ENCODE measurements at places on chromosomes 3 and 15.

DNA sequence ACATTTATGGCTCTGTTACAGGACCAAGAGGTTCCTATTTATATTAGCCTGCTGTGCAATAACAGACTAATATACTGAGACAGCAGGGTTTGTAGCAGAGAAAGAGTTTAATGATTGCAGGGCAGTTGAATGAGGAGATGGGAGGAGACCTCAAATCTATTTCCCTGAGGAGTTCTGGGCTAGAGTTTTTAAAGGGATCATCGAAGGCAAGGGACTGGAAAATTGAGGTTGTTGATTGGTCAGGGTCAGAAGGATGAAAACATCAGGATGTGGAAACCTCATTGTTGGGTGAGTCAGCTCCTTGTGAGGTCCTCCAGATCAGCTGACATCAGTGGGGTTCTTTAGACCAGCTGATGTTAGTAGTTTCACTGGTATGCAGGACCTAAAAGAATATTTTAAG is 60.6 kb upstream of the GOLGA8B start:
- no peak for DNase-seq

- no peak for DNase-seq
Measured at GRCh38 chr15:52448011-52448890, 80.4 kb downstream of the MYO5A start.

DNA sequence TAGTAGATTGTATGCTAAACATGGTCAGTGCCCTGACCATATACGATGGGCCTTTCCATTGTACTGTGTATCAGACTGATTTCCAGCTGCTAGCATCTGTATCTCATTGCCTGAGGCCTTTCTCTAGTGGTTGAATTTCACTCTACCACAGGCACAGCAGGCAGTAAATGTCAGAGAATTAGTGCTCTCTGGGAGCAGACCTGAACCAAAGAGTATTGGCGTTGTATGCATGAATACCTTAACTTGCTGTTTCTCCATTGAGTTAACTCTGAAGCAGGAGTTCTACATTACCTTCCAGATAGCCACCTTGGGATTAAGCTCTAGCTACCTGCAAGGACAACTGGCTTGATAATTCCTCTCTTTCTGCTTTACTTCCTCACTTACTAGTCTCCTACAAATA is 439.2 kb upstream of the EPHA3 start:
- DNase-seq: no peak

DNA sequence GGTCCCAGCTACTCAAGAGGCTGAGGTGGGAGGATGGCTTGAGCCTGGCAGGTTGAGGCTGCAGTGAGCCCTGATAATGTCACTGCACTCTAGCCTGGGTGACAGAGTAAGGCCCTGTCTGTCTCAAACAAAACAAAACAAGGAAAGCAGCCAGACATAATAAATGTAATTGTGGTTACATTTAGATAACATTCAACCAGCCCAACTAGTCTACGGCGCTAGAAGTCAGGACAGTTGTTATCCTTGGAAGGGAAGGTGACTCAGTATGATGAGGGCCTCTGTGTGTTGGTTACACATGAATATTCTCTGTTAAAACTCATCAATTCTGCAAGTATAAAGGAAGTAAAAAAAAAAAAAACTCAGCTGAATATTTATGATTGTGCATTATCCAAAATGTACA is 27.0 kb upstream of the CSPG5 start:
- DNase-seq: no peak

GRCh38 chr15:67783303-67783702 is 42.0 kb upstream of the SKOR1 start:
- peak; percentile 18 for DNase-seq

DNA sequence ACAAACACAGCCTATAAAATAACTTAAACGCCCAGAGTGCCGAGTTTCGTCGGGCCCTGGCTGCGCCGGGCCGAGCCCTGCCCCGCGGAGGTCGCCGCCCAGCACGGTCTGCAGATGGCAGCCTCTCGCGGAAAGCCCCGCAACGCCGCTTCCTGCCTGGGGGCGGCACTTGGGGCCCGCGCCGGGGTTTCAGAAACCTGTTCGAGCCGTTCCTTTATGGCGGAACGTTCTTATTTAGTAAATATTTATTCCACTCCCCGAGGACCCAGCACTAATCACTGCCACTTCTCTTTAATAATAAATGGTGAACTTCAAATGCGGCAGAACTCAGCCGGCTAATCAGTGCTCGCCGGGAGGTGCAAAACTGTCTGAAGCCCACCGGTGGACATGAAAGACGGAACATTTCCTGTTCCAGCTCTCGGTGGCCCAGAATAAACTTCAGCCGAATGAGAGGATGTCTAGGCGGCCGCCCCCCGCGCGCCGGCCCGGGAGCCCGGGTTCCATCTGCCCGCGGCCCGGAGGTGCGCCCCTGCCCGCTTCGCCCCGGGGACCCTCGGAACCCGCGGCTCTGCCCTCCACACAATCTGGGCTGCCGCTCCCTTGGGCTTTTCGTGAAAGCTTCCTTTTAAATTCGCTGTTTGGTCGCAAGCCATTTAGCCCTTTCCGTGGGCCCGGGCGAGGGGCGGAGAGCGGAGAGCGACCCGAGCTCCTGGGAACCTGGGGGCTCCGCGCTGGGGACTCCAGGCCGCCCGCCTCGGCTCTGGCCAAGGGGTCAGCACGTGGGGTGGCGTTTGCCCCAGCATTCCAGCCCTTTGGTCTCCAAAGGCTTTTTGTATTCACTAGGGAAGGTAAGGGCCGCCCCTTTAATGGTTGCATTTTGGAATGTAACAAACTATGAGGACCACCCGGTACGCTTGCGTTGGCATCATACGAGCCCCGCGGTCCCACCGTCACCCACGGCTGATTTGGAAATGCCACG is 110.8 kb upstream of the ATP11B start:
- peak; percentile 33 for DNase-seq

- DNase-seq: no peak
Measured at GRCh38 chr3:131491775-131492174, 11.0 kb downstream of the MRPL3 start.

GRCh38 chr3:114686621-114687020 is 392.8 kb downstream of the TIGIT start:
- DNase-seq: no peak

GRCh38 chr3:117427081-117427480 is 717.5 kb downstream of the TUSC7 start:
- DNase-seq: no peak

DNA sequence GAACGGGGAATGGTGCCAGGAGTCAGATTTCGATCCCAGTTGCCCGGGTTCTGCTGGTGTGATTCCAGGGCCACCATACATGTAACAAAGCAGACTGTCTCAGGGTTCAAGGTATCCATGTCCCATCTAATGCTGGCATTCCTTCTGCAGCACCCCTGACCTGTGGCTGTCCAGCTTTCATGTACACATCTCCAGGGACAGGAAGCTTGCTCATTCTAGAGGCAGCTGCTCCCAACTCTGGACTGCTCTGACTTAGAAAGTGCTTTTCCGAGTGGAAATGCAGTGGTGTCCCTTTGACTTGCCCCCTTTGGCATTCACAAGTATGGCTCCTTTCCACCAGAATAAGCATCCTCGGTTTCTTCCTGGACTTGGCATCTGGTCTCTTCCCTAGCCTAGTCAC is 30.9 kb downstream of the PML start:
- no peak for DNase-seq

GRCh38 chr3:54131026-54131605 is 8.8 kb downstream of the CACNA2D3 start:
- no peak for DNase-seq

- DNase-seq: no peak
Measured at GRCh38 chr3:50251220-50251619, 15.2 kb downstream of the GNAI2 start.

DNA sequence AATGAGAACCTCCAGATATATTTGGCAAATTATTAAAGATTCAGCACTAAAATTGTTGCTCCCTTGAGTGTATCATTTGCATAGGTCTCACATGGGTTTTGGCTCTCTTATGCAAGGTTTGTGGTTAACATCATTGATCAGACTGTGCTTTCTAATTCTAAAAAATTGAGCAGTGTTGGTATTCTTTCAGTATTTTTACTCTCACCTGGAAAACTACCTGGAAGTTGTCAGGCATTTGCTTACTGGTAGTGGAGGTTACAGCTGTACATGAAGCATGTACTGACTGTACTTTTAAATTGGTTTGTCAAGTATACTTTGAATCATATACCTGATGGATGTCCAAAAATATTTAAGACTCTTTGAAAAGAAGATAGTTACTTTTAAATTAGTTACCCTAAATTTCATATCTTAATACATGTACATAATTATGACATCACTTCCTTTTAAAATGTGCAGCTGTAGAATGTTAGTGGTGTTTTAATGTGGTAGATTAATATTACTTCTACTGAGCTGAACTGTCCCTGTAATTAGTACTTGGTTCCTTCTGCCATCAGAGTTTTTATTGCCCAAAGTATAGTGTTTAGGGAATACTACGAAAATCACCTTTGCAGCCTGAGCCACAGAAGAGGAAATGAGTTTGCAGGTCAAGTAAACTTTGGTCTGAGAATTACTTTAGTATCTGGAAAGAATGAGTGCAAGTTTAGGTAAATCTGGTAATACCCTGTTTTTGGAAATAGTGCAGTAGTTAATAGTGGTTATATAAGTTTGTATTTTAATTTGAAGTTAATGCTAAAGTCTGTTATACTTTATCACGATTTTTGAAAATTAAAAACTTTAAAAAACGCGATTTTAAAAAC is 2.8 kb downstream of the CHD2 start:
- DNase-seq: no peak

- DNase-seq: no peak
Measured at GRCh38 chr3:107216711-107217110, 160.5 kb upstream of the CCDC54 start.

DNA sequence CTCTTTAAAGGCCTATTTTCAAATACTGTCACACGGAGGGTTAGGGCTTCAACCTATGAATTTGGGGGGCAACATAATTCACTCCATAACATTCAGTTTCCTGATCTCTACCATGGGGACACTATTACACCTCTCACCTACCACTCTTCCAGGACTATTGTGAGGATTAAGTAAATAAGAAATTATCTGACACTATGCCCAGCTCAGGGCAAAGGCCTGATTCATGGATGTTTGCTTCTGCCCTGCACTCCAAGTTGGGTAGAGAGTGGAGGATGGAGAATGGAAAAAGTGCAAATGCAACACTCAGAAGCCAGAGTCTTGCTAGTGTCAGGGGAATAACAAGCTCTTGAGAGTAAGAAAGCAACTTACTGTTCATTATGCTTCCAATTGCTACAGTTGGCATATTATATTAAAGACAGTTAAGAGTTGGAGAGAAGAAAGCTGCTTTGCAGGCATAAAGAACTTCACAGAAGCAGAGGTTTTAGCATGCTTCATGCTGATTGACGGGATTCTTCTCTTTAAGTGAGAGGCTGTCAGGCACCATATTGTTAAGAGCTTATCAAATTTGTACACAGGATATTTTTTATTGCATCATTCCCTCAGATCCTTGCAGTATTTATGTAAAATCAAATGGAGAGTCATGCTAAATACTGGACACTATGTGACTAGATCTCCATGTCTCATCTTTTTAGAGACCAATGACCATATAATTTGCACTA is 375.3 kb downstream of the VPS13C start:
- DNase-seq: no peak

GRCh38 chr3:157136647-157137387 is 23.1 kb downstream of the CCNL1 start:
- DNase-seq: no peak

DNA sequence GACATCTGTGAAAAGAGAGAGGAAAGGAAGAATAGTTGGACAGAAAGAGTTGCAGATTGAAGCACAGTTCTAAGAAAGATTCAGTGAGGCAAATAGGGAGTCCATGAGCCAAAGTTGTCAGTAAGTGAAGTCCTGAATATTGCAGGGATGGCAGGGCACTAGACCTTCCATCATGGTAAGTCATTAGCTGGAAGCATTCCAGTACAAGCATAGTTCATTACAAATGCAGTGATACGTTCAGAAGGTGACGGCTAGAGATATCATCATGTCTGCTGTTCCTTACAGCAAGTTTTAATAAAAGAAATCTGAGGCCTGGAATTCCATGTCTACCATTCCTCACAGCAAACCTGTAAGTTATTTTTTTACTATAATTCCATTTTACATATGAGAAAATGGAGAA is 720.1 kb downstream of the GBE1 start:
- DNase-seq: no peak

DNA sequence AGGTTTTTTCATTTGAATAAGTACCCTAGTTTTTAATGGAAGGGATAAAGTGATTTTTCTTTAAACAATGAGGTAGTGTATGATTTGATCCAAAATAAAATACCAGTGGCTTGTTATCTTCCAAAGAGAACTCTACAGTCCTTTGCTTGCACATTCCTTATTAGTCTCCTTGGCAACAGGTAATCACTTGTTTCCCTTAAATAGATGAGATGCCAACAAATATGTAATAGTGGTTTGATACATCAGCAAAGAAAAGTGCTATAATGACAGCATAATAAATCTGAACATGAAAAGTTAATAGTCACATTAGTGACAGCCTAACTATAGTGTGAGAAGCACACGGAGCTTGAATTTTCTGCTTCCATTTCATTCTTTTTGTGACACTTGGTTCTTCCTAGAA is 360.2 kb downstream of the ZNF385D start:
- no peak for DNase-seq

- no peak for DNase-seq
Measured at GRCh38 chr3:144470666-144471065, 499.0 kb downstream of the DIPK2A start.

DNA sequence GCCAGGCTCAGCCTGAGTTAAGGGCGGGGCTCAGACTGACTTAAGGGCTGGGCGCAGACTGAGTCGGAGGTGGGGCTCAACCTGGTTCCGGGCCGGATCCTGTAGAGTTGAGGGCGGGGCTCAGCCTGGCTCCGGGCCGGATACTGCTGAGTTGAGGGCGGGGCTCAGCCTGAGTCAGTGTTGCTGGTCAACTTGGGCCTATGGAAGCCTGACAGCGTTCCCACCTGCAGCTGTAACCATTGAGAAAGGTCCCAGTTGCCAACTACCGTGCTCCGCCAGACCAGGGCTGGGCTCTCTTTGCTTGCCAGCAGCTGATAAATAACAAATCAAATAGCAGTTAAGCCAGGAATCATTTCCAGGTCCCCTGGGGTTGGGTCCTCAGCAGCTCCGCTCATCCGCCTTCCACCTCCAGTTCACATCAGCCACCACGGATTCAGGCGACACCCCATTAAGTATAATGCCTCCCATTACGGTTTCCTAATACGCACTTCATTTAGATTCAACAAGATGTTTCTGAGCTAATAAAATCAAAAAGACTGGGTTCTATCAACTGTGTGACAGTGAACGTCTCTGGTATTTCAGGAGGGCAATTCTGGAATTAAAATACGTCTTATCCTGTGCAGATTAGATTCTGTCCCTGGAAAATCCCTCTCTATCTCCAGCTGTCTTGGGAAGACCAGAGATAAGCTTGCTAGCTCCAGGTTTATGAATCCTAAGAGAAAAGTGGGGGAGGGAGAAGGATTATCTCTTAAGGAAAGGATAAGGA is 7.3 kb downstream of the GRIP2 start:
- no peak for DNase-seq

- DNase-seq: no peak
Measured at GRCh38 chr15:71812966-71813722, 2.8 kb downstream of the NR2E3 start.

All from stimulated activated CD8-positive, alpha-beta memory T cell treated with anti-CD3 and anti-CD28 coated beads, Interleukin-12 subunit alpha, Interleukin-12 subunit beta, amount 100 ng/mL, for 4 hours (primary cell).